ENCODE measurements at places on chromosomes 3 and 15.

DNA sequence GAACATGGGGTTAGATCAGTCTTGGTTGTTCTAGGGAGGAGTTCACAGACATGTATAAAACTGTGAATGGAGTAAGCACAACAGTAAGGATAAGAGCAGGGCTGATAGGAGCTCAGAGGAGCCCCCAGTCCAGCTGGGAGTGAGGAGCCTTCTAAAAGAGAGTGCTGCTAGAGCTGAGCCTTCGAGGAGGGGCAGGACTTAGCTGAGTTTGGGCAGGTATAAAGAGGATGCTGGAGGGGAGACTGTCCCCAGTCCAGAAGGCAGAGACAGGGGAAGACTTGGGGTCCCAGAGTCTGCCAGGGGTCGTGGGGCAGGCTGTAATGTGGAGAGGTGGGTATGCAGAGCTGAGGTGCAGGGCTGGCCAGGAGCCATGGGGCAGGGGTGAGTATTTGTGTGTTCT, 12.1 kb downstream of the CAND2 start:
- no peak for DNase-seq

GRCh38 chr15:88238618-88239430, 17.7 kb downstream of the NTRK3 start:
- no peak for DNase-seq

DNA sequence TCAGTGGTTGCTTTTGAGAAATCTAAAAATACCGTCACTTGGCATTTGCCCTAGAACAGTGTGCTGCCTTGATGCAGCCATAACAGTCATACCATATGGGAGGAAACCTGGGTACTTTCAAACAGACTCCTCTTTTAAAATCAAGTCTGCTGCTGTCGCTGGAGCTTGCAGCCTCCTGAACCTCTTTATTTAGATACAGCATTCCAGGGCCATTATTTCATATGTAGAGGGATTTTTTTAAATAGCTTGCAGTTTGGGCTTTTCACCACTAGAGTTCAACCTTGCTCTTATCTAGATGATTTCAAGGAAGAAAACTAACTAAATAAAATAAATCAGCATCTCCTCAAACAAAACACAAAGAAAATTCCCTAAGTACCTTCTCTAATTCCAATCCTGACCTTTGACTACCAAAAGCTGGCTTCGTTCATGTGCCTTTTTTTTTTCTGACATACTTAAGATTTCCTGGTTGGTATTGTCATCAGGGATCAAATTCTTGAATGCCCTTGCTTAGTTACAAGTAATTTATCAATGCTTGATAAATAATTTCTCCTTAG, 111.6 kb downstream of the KBTBD8 start:
- no peak for DNase-seq

DNA sequence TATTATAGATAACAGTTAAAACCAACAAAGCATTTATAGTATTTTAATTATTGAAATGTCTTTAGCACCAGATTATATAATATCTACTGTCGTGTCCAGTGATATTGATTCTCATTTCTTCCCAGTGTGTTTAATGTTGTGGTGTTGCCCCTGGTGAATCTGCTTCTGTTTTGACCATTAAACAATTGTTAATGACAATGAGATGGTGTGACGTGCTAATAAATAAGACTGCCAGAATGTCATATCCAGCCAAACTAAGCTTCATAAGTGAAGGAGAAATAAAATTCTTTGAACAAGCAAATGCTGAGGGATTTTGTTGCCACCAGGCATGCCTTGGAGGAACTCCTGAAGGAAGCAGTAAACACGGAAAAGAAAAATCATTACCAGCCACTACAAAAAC, 480.0 kb upstream of the ROBO1 start:
- no peak for DNase-seq

- no peak for DNase-seq
Observed at GRCh38 chr3:107979538-107979937, 111.3 kb downstream of the CD47 start.

DNA sequence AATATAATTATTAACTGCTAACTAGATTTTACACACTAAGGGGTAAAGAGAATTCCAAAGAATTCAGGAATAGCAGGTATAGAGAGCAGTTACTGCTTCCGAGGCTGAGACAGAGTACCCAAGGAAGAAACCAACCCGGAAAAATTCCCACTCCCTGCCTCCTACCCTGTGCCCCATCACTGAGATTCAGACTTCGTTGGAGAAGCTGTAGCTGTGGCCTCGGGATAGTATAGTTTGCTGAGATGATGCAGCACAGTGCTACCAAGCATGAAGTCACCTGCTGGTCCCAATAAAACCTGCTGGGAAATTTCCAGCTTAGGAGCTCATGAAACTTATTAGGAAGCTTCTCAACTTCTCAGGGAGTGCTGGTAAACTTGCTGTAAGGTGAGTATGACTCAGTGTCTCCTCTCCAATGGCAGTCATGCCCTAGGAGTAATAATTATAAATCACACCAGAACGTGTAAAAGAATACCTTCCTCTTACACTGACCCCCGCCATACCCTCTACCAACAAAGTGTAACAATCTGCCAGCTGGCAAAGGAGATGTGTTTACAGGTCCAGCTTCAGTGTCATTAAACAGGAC, 215.2 kb upstream of the ROBO2 start:
- DNase-seq, result no peak

DNA sequence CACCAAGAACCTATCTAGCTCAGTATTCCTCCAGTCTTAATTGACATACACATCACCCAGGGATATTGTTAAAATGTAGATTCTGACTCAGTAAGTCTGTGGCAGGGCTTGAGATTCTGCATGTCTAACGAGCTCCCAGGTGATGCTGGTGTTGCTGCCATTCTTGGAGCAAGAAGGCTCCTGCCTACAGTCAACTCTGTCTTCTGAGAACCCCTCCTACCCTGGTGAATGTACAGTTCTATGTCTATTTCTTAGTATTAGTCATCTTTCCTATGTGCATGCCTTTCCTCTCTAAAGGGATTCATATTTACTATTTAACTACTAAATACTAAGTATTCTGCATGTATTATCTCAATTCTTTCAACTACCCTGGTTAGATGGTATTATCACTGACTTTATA, 268.7 kb downstream of the EDEM1 start:
- DNase-seq, result no peak

- no peak for DNase-seq
Observed at GRCh38 chr3:38019658-38020341, 9.6 kb downstream of the PLCD1 start.

DNA sequence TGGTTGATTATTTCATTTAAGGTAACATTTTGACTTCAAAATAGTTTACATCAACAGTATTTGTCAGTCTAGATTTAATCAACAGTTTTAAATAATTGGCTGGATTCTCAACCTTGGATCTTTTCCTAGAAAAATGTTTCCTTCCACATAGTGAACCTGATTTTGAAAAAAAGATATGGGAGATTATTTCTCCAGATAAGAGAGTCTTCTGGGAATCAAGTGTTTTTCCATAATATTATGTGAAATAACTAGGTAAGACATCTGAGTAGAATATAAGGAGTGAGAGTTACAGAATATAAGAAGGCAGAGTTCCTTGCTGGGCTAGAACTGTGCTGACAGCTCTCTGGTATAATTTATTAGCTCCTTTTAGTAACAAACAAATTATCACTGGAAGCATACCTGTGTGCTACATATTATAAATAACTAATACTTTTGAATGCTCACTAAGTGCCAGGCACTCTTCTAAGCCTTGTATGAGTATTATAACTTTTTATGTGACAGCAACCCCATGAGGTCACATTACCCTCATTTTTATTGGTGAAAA, 18.8 kb upstream of the TNFSF10 start:
- DNase-seq, result no peak

GRCh38 chr3:52439426-52440248, 5.3 kb downstream of the SEMA3G start:
- DNase-seq, result no peak

- no peak for DNase-seq
Observed at GRCh38 chr15:35319354-35319753, 226.6 kb downstream of the DPH6 start.

- no peak for DNase-seq
Observed at GRCh38 chr15:72902245-72902918, 118.8 kb upstream of the ADPGK start.

DNA sequence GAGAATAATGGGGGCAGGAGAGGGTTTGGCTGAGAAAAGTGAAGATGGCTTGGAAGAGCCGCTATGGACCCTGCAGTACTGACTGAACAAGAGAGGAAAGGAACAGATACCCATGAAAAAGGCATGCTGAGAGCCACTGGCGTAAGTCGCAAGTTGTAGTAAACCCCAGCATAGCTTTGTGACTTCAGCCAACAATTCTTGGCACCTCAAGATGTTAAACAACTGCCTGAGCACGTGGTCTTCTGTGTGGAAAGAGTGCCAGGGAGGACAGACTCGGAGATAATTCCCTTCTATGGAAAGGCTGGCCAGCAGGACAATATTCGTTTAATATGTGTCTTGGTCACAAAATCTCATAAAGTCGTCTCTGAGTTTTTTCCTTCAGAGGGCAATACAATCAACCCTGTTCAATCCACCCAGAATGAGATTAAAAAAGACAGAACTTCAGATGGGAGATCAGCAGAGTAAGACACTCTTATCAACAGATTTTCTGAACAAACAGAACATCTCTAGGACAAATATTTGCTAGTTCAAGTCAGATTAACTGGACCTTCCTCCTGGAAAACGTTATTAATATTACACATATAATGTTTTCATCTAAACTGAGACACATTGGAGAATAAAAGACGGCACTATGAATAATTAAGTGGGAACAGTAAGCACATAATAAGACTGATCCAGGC, 49.2 kb downstream of the NEK10 start:
- no peak for DNase-seq

DNA sequence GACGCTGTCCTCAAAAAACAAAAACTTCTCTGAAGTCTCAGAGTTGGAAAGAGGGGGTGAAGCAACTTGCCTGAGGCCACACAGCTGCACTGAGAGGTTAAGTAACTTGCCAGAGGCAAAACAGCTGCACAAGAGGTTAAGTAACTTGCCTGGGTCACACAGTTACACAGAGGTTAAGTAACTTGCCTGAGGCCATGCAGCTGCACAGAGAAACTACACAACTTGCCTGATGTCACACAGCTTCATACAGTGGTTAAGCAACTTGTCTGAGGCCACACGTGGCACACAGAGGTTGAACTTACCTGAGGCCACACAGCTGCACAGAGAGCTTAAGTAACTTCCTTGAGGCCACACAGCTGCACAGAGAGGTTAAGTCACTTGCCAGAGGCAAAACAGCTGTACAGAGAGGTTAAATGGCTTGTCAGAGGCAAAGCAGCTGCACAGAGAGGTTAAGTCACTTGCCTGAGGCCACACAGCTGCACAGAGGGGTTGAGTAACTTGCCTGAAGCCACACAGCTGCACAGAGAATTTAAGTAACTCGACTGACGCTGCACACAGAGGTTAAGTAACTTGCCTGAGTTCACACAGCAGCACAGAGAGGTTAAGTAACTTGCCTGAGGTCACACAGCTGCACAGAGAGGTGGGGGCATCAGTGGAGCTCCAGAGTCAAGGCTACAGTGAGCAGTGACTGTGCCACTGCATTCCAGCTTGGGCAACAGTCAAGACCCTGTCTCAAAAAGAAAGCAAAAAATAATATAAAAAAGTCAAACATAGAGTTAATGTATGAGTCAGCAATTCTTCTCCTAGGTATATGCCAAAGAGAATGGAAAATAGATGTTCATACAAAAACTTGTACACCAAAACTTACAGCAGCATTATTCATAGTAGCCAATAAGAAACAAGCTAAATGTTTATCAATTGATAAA, 12.0 kb upstream of the ACAD9 start:
- DNase-seq, result no peak

DNA sequence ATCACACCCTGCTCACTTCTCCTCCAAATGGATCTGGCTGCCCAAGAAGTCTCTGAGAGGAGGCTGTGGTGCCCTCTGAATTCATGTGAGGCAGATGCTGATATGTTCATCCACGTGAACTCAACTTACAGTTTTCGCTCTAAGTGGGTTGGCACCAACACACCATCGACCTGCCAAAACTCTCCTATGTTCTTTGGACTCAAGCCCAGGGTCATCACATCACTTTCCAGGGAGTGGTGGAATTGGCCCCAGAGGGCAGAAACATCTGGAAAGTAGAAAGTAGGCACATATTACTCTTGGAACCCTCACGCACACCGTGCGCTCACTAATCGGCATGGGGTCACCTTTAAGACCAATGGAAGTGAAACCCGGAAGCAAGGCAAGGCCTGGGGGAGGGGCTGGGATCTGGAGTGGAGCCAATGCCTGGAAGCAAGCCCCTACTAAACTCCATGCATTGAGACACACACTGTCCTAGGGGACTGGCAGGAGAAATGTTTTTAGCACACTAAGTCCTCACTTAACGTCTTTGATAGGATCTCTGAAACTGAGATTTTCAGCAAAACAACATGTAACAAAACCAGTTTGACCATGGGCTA, 41.4 kb downstream of the SSUH2 start:
- DNase-seq, result no peak

DNA sequence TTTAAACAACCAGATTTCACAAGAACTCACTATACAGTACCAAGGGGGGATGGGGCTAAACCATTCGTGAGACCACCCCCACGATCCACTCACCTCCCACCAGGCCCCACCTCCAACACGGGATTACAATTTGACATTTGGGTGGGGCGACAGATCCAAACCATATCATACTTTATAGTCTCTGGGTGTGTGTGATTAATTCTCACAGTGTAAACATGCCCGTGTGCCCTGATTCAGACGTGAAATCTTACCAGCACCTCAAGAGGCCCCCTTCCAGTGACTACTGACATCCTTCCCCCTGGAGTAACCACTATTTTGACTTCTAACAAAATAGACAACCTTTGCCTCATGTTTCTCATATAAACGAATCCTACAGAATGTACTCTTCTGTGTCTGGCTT, 5.0 kb upstream of the PDIA5 start:
- DNase-seq, result no peak

- no peak for DNase-seq
Observed at GRCh38 chr3:125107861-125108567, 52.2 kb upstream of the HEG1 start.

GRCh38 chr15:39581793-39582285, 960 bp downstream of the THBS1 start:
- DNase-seq, result no peak

DNA sequence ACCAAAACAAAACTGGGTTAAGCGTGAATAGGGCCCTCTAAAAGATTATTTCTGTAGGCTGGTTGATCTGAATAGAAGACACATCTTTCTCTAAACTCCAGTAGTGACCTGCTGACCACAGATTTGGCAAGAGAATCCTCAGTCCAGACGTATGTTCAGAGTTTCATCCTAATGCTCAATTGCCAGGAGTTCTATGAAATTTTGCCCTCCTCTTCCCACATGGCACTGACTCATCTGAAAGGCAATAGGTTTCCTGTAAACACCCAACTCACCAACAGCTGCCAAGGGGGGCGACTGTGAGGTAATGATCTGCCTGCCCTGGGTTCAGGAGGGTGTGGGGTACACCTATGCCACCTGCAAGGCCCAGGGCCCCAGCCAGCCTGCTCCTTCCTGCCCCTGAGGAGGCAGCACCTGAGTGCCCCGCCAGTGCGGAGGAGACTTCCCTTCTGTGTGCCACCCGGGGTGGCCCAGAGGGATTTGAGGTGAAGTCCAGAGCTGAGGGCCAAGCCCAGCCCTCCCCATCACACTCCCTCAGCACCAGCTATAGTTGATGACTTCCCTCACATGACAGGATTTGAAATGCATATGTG, 8.4 kb upstream of the PLA2G4D start:
- DNase-seq, result no peak

Data from GM12891 (cell line).